ENCODE measurements at places on chromosomes 7 and 10.

GRCh38 chr10:6019010-6019782 lies 41.9 kb upstream of the IL15RA start:
- DNase-seq: no peak

DNA sequence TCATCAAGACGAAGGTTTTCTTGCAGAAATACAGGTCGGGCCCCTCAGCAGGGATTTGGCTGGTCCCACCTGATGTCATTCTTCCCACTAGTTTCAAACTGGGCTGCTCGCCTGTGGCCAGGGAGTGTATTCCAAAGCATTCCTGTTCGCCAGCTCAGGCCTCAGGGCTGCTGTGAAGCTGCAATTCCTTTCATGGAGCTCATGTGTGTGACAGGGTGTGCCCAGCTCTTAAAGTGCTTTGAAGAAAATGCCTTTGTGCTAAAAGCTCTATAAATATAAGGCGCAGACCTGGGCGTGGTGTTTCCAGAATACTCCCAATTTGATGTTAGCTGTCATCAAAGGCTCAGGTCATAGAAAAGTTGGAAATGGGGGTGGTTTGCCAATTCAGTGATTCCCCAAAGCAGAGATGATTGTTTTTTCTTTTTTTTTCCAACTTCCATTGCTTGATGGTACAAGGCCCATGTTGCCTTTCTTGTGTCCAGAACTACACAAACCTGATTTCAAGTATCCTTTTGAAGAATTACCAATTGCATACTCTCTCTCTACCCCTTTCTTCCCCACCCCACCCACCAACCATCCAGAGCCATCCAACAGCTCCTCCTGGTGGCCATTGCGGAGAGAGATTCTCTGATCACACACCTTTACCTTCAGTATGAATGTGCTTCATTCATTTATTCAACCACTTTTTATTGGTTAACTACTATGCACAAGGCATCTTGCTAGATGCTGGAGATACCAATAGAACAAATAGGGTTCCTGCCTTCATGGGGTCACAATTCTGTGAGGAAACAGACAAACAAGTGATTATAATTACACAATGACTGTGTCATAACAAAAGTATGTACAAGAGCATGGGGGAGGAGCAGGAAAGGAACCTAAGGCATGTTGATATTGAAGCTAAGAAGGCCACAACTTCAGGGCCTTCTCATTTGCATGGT lies 297.3 kb upstream of the LYZL1 start:
- peak; percentile 34 for DNase-seq

DNA sequence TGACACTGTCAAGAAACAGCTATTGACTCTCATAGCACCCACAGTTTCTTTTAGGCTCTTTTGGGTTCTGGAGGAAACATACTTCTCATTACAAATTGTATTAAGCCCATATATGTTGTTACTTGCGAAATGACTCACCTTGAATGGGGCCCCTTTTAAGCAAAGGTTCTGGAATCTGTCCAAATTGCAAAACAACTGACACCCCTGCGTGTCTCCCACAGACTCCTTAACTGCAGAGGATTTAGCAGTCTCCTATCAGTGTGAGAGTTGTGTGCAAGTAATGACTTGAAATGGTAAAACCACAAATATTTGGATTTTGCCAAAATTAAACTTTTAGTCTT lies 192.3 kb downstream of the DNAJC1 start:
- DNase-seq: no peak

DNA sequence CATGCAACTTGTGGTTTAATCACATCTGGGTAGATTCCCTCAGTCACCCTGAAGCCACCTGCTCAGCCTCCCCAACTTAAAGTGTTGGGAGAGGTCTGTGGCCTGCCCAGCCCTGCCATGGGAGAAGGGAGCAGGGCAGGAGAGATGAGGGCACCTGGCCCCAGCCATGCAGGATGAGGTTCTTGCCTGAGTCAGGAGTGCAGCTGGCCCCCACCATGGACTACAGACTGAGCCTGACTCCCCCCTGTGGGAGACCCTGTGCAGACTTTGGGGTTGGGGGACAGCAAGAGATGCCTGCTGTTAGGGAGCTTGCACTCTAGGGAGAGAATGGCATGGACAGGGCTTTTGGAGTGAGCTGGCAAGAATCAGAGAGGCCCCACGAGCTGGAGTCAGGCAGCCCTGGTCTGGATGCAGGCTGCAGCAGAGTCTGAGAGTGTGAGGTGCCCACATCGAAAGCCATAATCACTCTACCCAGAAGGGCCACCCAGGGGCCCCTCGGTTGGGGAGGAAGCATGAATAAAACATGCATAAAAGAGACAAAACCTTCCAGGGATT lies 34.7 kb upstream of the DPYSL4 start:
- no peak for DNase-seq

DNA sequence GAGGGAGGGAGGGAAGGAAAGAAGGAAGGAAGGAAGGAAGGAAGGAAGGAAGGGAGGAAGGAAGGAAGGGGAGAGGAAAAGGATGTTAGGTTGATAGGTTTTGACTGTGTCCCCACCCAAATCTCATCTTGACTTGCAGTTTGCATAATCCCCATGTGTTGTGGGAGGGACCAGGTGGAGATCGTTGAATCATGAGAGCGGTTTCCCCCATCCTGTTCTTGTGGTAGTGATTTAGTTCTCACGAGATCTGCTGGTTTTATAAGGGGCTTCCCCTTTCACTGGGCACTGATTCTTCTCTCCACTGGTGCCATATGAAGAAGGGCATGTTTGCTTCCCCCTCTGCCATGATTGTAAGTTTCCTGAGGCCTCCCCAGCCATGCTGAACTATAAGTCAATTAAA lies 15.1 kb upstream of the NUDCD3 start:
- DNase-seq: no peak

GRCh38 chr10:125002423-125003145 lies 60.7 kb downstream of the ZRANB1 start:
- no peak for DNase-seq

DNA sequence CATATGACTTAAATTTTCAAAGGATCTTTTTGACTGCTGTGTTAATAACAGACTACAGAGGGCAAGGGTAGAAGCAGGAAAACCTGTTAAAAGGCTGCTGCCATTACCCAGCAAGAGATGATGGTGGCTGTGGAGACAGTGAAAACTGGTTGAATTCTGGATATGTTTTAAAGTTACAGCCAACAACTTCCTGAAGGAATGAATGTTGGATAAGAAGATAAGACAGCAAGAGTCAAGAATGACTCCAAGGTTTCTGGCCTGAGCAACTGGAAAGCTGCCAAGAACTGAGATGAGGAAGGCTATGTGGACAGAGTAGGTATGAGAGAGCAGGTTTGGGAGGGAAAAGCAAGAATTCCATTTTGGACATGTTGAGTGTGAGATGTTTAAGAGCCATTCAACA lies 19.1 kb downstream of the CNOT4 start:
- no peak for DNase-seq

GRCh38 chr7:100667331-100668068 lies 6.0 kb upstream of the GNB2 start:
- DNase-seq: no peak

DNA sequence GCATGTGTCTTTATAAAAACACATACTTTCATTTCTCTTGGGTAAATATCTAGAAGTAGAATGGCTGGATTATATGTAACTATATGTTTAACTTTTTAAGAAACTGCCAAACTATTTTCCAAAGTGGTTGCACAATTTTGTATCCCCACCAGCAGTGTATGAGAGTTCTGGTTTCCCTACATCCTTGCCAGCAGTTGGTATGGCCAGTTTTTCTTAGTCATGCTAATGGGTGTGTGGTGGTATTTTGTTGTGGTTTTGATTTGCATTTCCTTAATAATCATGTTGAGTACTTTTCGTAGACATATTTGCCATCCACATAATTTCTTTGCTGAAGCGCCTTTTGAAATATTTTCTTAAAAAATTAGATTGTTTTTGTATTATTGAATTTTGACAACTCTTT lies 60.3 kb downstream of the NEUROG3 start:
- DNase-seq: no peak

All from stimulated activated CD4-positive, alpha-beta T cell treated with anti-CD3 and anti-CD28 coated beads, Interleukin-4, amount 100 ng/mL, for 1 hour (primary cell).